Thoracic aorta (tissue), 2 donors: ENCODE measurements at places on chromosomes 6 and 20. TPM values are rescaled to one million over a fixed set of nuclear protein-coding genes. Genes with fewer than 3 reads are reported as not detected.

- DNase-seq, result no peak
- no peaks in the 10 kb centered on the region for H3K27me3 ChIP-seq
- H3K4me1 ChIP-seq, result no peaks in the 10 kb centered on the region
- H3K4me3 ChIP-seq, result no peak overlapping the region
- H3K36me3 ChIP-seq, result no peaks in the 10 kb centered on the region
Observed at GRCh38 chr6:158688860-158689259, 39.0 kb downstream of the SYTL3 start.

- H3K36me3 ChIP-seq, result no peaks in the 10 kb centered on the region
- DNase-seq, result no peak
- no peak overlapping the region for H3K4me3 ChIP-seq
- peaks cover 12% of the 10 kb centered on the region for H3K4me1 ChIP-seq
- H3K27ac ChIP-seq, result no peak overlapping the region
Observed at GRCh38 chr6:141033101-141033500, 1099.6 kb upstream of the GJE1 start.

- DNase-seq, result no peak
- no peak overlapping the region for H3K4me3 ChIP-seq
- no peaks in the 10 kb centered on the region for H3K36me3 ChIP-seq
- H3K27ac ChIP-seq, result no peak overlapping the region
Observed at GRCh38 chr6:82385961-82386360, 22.3 kb downstream of the TPBG start.

- no peak overlapping the region for H3K4me3 ChIP-seq
- H3K4me1 ChIP-seq, result no peaks in the 10 kb centered on the region
- no peak for DNase-seq
- no peaks in the 10 kb centered on the region for H3K27me3 ChIP-seq
- no peaks in the 10 kb centered on the region for H3K36me3 ChIP-seq
Observed at GRCh38 chr20:22070610-22071058, 365.2 kb downstream of the PAX1 start.

GRCh38 chr20:59823491-59824259 lies 109.8 kb downstream of the SYCP2 start:
- H3K27ac ChIP-seq, result no peak overlapping the region
- no peaks in the 10 kb centered on the region for H3K36me3 ChIP-seq
- no peak for DNase-seq
- H3K4me1 ChIP-seq, result no peaks in the 10 kb centered on the region
- H3K4me3 ChIP-seq, result no peak overlapping the region
- no peaks in the 10 kb centered on the region for H3K27me3 ChIP-seq

DNA sequence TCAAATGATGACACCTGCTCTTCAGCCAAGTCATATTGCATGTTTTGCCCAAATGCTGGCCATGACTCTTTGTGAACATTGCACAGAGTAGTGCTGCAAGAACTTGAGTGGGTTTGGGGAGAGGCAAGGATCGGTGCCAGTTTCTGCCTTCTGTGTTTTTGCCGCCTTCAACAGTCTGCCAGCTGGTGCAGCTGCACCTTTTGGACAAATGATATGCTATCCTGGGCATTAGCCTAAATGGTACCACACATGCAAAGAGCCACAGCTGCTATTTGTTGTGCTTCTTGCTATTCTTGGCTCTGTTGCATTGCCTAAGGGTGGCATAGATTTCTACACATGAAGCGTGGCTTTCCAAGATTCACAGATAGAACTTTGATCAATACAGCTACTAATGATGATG lies 189.0 kb upstream of the CCN2 start:
- no peaks in the 10 kb centered on the region for H3K27me3 ChIP-seq
- no peak overlapping the region for H3K27ac ChIP-seq
- DNase-seq, result no peak
- peaks cover 40% of the 10 kb centered on the region for H3K4me1 ChIP-seq
- no peaks in the 10 kb centered on the region for H3K36me3 ChIP-seq

DNA sequence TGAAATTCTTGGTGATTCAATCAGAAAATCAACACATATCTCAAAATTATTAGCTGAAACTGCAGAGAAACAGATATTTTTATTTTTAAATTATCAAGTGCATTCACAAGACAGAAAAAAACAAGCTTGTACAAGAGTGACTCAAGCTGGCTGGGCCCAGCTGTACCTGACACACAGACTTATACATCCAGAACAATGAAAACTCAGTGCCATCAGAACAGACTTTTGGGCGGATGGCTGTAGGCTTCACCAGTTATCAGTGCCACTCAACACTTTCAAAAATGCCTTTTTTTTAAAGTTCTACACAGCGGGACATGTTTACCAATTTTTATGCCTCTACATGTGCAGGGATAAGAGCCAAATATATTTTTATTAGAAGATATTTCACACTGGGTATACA lies 102.8 kb downstream of the MYB start:
- H3K36me3 ChIP-seq, result no peaks in the 10 kb centered on the region
- no peaks in the 10 kb centered on the region for H3K4me1 ChIP-seq
- no peak overlapping the region for H3K4me3 ChIP-seq
- DNase-seq, result no peak
- H3K27me3 ChIP-seq, result no peaks in the 10 kb centered on the region
- no peak overlapping the region for H3K27ac ChIP-seq

DNA sequence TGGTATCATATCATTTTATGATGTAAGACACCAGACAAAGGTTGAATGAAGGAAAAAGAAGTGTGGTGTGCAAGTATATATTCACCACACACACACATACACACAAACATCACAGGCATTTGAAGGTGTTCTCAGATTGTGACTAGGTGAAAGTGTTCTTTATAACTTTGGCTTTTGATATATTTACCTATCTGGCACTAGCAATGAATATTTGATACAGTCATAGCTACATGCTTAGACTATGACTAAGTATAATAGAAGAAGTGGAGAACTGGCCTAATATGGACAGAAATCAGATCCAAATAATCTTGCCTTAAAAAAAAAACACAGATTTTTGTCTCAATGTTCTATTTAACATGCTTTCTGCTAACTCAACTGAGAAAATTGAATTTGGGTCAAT lies 809.9 kb downstream of the KIF16B start:
- peak overlapping the region; percentile 67 for H3K27ac ChIP-seq
- no peaks in the 10 kb centered on the region for H3K27me3 ChIP-seq
- no peak overlapping the region for H3K4me3 ChIP-seq
- no peak for DNase-seq
- peaks cover 64% of the 10 kb centered on the region for H3K4me1 ChIP-seq

GRCh38 chr20:62658593-62659178 lies 16.4 kb downstream of the SLCO4A1 start:
- H3K36me3 ChIP-seq, result no peaks in the 10 kb centered on the region
- no peak for DNase-seq
- no peaks in the 10 kb centered on the region for H3K4me1 ChIP-seq
- H3K4me3 ChIP-seq, result no peak overlapping the region
- H3K27ac ChIP-seq, result no peak overlapping the region

DNA sequence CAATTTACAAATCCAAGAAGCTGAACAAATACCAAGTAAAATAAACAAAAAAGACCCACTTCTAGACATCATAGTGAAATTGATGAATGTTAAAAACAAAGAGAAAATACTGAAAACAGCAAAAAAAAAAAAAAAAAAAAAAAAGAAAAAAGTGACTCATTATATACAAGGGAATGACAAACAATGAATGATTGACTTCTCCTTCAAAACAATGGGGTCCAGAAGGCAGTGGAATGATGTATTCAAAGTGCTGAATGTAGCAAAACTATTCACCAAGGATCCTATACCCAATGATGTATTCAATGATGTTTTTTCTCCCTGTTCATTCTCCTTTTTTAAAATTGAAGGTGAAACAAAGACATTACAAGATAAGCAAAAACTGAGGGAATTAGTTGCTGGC lies 650.0 kb downstream of the UTRN start:
- H3K27ac ChIP-seq, result no peak overlapping the region
- no peak for DNase-seq
- no peaks in the 10 kb centered on the region for H3K27me3 ChIP-seq
- no peaks in the 10 kb centered on the region for H3K36me3 ChIP-seq

- H3K36me3 ChIP-seq, result no peaks in the 10 kb centered on the region
- no peak for DNase-seq
- H3K4me1 ChIP-seq, result no peaks in the 10 kb centered on the region
- H3K4me3 ChIP-seq, result no peak overlapping the region
- H3K27ac ChIP-seq, result no peak overlapping the region
Observed at GRCh38 chr6:34718976-34719375, 22.4 kb upstream of the ILRUN start.

DNA sequence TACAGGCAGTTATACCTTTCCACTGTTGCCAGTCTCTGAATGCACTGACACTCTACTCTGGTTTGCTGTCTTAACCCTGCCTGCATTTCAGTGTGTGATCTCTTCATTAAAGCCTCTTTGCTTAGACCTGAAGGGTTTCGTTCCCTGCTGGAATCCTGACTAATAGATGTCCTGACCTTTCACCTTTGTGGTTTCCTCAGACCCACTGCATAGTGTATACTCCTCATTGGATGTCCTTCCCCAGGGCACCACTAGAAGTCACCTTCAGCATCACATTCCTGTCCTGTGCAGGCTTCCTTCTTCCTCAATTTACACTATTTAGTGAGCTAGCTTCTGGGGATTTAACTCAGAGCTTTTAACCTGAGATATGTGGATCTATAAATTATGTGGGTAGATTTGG lies 120.6 kb downstream of the RCAN2 start:
- DNase-seq, result no peak
- no peak overlapping the region for H3K4me3 ChIP-seq
- no peak overlapping the region for H3K27ac ChIP-seq
- peaks cover 27% of the 10 kb centered on the region for H3K4me1 ChIP-seq
- no peaks in the 10 kb centered on the region for H3K36me3 ChIP-seq
- H3K27me3 ChIP-seq, result no peaks in the 10 kb centered on the region

GRCh38 chr6:130389142-130389541 lies 23.3 kb downstream of the TMEM200A start:
- H3K27me3 ChIP-seq, result no peaks in the 10 kb centered on the region
- H3K27ac ChIP-seq, result no peak overlapping the region
- no peaks in the 10 kb centered on the region for H3K36me3 ChIP-seq
- H3K4me3 ChIP-seq, result no peak overlapping the region

DNA sequence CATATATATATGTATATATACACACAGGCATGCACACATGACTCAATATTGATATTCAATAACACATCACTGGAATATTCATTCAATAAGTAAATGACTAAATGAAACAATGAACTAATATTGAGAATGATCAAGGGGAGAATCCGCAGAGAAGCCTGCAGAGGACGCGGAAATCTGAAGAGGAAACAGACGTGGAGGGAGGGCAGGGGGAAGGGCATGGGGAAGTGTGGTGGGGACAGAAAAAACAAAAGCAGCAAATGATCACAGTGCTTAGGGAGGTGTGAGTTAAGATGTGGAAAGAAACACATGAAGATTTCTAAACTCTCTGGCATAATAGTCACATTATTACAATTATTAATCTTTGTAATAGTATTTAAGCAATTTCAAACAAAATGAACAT lies 14.5 kb downstream of the PERP start:
- H3K36me3 ChIP-seq, result peaks cover 15% of the 10 kb centered on the region
- H3K4me3 ChIP-seq, result no peak overlapping the region
- no peak overlapping the region for H3K27ac ChIP-seq

GRCh38 chr6:14075095-14075503 lies 42.5 kb upstream of the CD83 start:
- H3K4me1 ChIP-seq, result no peaks in the 10 kb centered on the region
- H3K27ac ChIP-seq, result no peak overlapping the region
- DNase-seq, result no peak
- H3K36me3 ChIP-seq, result no peaks in the 10 kb centered on the region
- H3K27me3 ChIP-seq, result no peaks in the 10 kb centered on the region

GRCh38 chr6:141464490-141464889 lies 668.2 kb upstream of the GJE1 start:
- H3K36me3 ChIP-seq, result no peaks in the 10 kb centered on the region
- H3K27ac ChIP-seq, result no peak overlapping the region
- DNase-seq, result no peak

DNA sequence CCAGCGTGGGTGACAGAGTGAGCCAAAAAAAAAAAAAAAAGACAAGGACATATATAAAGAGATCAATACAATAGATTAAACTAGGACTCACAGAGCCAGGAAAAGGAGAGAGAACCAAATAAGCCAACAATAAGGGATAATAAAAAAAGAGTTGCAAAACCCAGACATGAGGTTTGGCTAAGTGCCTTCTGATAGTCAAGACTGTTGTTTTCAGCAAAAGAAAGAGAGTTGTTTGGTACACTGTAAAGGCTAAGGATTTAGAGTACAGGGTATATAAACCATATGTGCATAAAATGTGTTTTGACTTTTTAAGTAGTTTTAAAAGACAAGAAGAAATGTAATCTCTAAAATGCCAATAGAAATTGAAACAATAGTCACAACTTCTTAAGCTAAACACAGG lies 42.8 kb downstream of the RPF2 start:
- no peak for DNase-seq
- H3K4me1 ChIP-seq, result no peaks in the 10 kb centered on the region
- H3K27ac ChIP-seq, result no peak overlapping the region
- no peaks in the 10 kb centered on the region for H3K27me3 ChIP-seq
- H3K36me3 ChIP-seq, result no peaks in the 10 kb centered on the region
- no peak overlapping the region for H3K4me3 ChIP-seq

DNA sequence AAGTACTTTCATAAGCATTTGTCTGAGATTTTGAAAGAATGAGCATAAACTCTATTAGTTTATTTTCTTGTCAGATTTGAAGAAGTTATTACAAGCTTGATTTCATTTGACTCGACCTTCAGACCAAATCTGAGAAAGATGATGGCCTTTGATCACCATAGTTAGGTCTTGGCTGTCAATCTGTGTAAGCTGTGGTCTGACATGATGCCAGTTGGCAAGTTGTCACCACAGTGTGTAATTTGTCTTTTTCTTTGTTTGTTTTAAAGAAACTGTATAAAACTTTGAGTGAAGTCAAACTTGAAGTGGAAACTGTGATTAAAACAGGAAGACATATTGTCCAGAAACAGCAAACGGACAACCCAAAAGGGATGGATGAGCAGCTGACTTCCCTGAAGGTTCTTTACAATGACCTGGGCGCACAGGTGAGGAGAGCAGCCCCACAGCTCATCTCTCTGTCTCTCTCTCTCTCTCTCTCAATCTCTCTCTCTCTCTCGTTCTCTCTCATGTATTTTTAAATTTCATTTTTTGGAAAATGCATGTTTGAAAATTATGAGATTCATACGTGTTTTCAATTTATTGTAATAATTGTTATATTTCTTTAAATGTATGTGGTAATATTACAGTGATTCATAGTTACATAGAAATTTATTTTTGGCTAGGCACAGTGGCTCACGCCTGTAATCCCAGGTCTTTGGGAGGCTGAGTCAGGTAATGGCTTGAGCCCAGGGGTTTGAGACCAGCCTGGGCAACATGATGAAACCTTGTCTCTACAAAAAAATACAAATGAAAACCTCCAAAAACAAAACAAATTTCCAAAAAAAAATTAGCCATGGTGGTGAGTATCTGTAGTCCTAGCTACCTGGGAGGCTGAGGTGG lies 208.1 kb downstream of the UTRN start:
- H3K4me1 ChIP-seq, result peaks cover 8% of the 10 kb centered on the region
- no peak overlapping the region for H3K4me3 ChIP-seq
- H3K27me3 ChIP-seq, result no peaks in the 10 kb centered on the region
- peaks cover 18% of the 10 kb centered on the region for H3K36me3 ChIP-seq

FUCA2 gene
- 54.1 TPM for total RNA-seq

NELFCD gene
- total RNA-seq, result 52.6 TPM

FHL5 gene
- 98.8 TPM for total RNA-seq

GHRH gene
- total RNA-seq, result not detected

ARFGEF3 gene
- total RNA-seq, result 1.4 TPM

PTPRK gene
- total RNA-seq, result 33.7 TPM

CRISP2 gene
- total RNA-seq, result not detected

BHLHE23 gene
- not detected for total RNA-seq
